ENCODE measurements at places on chromosomes 6 and 20.

GRCh38 chr20:47493175-47493962 is 8.3 kb upstream of the NCOA3 start:
- peak; percentile 37 for DNase-seq

DNA sequence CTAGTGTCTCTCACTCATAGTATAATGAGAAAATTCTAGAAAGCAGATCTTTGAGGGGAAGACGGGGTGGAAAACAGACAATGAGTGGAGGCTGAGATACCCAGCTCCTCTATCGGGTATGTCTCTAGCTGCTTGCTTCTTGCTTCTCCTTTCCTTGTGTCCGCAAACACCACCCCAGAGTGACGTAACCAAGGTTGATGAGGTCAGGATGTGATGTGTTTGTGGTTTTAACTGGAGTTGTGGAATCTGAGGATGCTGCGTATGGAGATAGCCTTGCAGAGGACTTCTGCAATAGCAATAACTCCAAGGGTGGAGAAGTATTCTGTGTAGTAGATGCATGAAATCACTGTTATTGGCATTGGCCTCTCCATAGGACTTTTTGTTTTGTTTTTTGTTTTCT is 132.7 kb upstream of the IFNGR1 start:
- DNase-seq = peak; percentile 34

GRCh38 chr6:74073429-74073828 is 377.4 kb downstream of the CD109 start:
- no peak for DNase-seq

GRCh38 chr20:10271494-10272219 is 53.0 kb downstream of the SNAP25 start:
- DNase-seq = no peak

DNA sequence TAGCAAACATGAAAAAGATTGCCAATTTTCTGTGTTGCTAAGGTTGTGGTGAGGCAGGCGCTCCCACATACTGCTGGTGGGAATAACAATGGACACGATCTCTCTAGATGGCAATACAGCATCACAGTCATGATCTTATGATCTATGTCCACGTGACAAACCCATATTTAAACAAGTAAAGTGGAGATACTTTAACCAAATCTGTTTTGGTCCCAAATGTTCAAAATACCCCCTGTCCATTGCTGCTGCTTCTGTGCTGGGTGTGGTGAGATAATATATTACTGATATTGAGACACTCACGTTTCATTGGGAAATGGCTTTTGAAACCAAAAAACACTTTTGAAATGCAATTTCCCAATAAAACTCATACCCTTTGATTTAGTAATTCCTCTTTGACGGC is 23.0 kb downstream of the SIRPD start:
- DNase-seq = no peak

- no peak for DNase-seq
Measured at GRCh38 chr6:21663966-21664313, 70.4 kb downstream of the SOX4 start.

GRCh38 chr6:119259027-119259426 is 90.5 kb downstream of the MAN1A1 start:
- no peak for DNase-seq

DNA sequence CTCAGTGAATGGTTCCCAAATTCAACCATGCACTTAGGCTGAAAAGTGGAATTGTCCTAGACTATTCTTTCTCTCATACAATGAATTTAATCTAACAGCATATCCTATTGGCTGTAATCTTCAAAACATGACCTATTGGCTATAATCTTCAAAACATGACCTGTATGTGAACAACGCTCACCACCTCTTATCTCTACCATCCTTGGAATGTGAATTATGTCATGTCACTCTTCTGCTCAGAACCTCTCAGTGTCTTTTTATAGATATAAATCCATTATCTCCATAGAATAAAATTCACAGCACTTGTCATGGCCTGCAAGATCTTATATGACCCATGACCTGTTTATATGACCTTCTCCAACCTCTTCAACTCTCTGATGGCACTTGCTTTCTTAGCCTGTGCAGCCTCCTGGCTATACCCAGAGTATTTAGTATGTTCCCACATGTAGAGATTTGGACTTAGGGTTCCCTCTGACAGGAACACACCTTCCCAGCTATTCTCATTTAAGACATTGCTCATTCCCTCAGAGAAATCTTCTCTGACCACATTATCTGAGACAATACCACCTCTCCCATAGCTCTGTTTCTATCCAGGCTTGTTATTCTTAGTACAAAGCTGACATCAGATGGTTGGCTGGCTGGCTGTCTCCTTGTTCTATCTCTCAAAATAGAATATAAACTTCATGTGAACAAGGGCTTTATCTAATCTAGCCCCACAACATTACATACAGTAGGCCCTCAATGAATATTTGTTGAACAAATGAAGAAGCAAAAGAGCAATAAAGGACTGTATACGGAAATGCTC is 275.0 kb upstream of the PREP start:
- no peak for DNase-seq

DNA sequence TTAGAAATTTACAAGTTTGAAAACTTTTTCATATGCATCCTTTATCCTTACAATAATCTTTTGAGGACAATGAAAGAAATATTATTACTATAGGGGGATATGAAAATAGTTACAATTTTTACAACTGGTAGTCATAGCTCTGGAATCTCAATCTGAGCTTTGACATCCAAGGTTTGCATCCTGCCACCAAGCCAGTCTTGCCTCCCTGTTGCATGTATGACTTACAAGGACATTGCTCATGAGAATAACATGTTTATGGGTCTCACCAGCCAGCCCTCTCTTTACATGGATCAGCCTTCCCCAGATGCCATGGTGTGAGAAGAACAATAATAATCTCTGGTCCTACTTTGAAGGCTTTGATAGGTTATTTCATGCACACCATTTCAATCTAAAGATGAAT is 67.5 kb downstream of the THEMIS start:
- no peak for DNase-seq

- no peak for DNase-seq
Measured at GRCh38 chr20:54346276-54346675, 129.1 kb upstream of the DOK5 start.

DNA sequence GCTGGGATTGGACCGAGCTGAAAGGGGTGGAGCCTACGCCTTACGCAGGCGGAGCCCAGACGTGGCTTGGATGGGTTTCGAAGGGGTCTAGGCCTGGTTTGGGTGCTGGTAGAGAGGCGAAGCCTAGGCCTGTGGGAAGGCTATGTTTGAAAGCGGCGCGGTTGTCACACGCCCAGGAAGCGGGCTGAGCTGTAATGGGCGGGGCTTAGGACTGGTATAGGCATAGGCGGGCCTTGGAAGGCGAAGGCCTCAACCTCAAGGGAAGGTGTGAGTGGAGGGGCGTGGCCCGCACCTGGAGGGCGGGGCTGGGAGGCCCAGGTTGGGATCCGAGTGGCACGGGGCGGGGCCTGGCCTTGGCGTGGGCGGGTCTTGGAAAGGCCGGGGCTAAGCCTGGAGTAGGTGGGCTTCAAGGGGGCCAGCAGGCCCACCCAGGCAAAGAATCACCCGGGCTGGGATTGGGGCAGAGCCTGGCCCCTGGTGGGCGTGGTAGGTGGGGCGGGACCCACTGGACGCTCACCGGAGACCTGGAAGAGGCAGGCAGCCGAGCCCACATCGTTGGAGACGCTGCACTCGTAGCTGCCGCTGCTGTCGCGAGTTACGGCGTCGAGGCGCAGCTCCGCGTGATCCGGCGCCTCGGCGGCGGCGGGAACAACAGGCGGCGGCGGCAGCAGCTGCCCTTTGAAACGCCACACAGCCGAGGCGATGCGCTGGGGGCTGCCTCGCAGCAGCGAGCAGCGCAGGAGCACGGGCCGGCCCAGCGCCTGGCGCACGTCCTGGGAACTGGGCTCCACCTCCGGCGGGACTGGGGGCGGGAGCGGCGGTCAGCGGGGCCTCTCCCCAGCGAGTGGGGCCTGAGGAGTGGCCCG is 49.0 kb downstream of the MDGA1 start:
- no peak for DNase-seq

- DNase-seq = no peak
Measured at GRCh38 chr20:60255415-60255814, 297.2 kb downstream of the CDH26 start.

- no peak for DNase-seq
Measured at GRCh38 chr6:166305562-166306117, 2.6 kb downstream of the PRR18 start.

- no peak for DNase-seq
Measured at GRCh38 chr20:20562507-20562906, 149.9 kb downstream of the RALGAPA2 start.

DNA sequence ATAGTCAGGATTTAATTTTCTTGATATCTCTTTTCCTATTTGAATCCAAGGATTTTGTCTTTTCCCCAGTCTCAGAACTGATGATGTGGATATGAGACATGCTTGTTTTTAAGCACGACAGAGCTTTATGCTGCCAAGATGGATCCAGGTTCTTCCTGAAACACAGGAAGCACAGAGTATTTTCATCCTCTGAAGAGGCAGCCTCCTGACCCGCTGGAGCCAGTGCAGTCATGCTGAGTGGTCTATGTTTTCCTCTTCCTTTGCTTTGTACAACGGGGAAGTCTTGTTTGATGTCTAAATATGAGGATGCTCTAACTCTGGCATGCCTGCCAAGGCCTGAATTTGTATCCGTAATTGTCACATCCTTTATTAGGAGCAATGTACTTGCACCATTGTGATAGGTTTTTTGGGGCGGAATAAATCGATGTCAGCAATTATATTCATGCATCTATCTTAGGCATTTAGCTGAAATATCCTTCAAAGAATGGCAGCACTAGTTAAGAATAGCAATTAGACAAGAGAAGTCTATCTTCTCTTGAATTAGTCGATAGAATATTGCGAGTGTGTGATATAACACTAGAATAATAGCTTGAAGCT is 407.1 kb upstream of the JAG1 start:
- DNase-seq = no peak
